Camera-type eye (tissue), 1 donor: ENCODE measurements at places on chromosomes 16 and 17. TPM values are rescaled to one million over a fixed set of nuclear protein-coding genes. Genes with fewer than 3 reads are reported as not detected.

Gene RUSF1
- 93.2 TPM for total RNA-seq

Gene LRRC46
- total RNA-seq, result 0.16 TPM

Gene MYH1
- total RNA-seq, result 3.8 TPM

Gene PRRT2
- total RNA-seq, result 32.2 TPM

Gene FN3KRP
- 51.3 TPM for total RNA-seq

Gene CCL13
- not detected for total RNA-seq

Gene MPV17L
- total RNA-seq, result 12.5 TPM
